Ascending aorta (tissue), 2 donors: ENCODE measurements at places on chromosomes 3 and 15.

GRCh38 chr3:44506961-44507360 is 29.5 kb upstream of the ZNF445 start:
- DNase-seq: no peak

DNA sequence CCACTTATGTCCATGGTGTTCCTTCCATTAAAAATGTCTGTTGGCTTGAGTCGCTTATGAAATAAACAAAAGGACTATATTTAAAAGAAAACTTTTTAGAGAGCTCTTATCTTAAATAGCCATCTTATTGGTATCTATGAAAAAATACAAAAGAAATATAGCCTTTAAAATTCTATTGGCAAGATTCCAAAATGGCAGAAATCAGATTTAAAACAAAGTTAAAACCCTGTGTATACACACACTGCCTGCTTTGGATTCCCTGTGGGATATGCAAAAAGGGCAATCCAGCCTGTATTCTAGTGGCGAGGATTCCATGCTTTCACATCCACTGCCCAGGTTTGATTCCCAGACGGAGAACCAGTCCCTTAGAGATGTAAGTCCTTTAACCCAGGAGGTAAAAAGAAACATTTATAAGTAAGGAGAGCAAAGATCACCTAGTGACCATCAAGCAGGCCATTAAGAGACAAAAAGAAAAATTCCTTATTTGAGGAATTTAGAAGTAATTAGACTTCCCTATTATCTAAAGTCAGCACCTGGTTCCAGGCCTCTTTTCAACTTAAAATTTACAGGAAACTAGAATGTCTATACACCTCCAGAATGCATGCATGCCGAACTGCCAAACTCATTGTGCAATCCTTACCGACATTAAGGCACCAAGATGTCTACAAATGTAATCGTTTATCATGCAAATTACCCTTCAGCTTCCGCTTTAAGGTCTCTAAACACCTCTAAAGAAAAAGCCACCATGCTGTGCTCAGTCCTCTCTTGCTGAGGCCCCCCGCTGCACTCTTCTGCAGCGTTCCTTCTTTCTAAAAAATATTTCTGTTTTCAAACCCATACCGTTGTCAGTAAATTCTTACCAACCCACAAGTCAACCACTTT is 69.6 kb upstream of the STRIT1 start:
- DNase-seq: no peak

DNA sequence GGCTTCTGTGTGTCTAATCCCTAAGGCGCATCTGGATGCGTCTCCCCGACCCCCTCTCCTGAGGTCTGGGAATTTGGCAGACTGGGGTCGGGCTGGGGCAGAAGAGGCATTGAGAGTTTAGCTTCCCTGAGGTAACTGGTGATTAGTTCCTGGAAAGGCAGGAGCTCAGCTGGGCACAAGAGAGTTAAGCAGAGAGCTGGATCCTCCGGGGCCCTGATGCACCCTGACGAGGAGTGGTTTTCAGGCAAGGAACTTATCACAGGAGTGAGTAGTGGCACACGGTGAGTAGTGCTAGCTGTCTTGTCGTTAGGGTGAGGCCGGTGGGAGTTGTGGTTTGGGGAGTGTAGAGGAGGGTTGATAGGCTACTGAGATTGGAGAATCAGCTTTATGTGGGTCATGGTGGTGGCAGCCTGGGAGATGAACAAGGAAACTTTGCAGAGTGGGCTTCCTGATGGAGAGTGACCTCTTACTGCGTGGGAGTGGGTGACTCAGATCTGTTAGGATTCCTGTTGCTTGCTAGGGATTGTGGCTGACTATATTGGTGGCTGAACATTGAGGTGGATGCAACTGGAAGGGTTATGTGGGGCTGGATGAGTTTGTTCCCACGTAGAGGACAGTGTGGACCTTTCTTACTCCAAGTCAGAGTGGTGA is 897 bp downstream of the RAD54L2 start:
- DNase-seq: no peak

DNA sequence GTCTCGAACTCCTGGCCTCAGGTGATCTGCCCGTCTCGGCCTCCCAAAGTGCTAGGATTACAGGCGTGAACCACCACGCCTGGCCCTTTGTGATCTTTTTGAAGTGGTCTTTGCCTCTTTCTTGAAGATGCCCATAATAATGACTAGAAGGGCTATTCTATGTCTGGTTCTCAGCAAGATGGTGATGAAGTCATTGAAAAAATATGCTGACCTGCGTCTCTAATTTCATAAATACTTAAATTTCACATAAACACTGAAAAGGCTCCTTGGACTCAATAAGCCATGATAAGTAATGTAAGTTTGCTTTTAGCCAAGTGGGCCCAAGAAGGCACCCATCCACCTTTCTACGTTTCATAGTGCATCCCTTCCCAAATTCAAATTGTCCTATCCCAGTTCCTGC is 775 bp upstream of the MAPK6 start:
- no peak for DNase-seq

DNA sequence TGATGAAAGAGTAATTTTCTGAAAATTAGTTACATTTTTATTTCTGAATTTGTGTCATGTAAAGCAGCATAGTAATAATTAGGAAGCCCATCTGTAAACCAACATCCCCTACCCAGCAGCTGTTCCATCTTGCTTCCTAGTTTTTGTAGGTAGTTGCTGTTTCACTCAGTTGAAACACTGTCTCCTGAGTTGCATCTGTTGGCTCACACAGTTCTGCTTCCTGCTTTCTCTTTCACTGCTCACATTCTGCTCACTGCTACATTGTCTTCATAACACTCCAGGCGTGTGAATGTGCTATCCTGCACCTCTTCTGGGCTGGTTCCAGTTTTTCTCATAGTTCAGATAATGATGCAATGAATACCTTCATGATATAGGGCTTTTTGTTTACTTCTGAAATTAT is 123.4 kb downstream of the EPHB1 start:
- no peak for DNase-seq

- no peak for DNase-seq
Measured at GRCh38 chr3:54533856-54534255, 394.0 kb downstream of the LRTM1 start.

GRCh38 chr15:48965972-48966371 is 2.3 kb upstream of the SHC4 start:
- DNase-seq: no peak

GRCh38 chr15:93719921-93720351 is 511.4 kb upstream of the MCTP2 start:
- no peak for DNase-seq

DNA sequence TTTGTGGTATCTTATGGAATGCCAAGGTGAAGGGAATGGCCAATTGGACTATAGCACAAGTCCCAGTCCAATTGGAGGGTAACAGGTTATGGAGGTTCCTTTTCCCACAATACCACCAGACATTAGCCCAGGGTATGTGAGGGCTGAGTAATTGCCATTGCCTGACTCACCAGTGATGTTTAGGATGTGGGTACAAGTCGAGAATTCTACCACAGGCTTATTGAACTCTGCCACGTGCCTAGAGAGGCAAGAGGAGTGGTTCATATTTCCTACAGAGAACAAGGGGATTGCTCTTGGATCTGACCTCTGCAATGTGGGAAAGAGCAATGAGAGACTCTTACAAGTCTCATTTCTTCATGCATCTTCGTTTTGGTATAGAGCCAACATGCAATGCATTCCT is 85.0 kb upstream of the XCR1 start:
- no peak for DNase-seq

GRCh38 chr15:92074646-92075045 is 221.1 kb downstream of the SLCO3A1 start:
- no peak for DNase-seq

DNA sequence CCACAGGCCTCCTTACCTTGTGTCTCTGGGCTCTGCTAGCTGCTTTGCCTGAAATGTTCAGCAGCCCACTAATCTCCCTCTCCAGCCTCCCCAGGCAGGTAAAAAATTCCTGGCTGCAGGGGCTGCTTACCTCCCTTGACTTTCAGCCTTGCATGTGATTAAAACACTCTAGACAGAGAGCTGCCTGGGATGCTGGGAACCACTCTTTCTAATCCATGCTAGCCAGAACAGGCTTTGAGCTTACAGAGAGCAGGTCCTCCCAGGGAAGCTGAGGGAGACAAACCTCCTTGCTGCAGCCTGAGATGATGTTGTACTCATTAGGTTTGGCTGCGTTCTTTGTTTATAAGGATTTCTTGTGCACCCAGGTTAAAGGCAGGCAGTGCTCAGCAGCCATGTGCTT is 33.7 kb upstream of the LIPC start:
- no peak for DNase-seq

GRCh38 chr3:31064021-31064420 is 169.6 kb upstream of the GADL1 start:
- no peak for DNase-seq

DNA sequence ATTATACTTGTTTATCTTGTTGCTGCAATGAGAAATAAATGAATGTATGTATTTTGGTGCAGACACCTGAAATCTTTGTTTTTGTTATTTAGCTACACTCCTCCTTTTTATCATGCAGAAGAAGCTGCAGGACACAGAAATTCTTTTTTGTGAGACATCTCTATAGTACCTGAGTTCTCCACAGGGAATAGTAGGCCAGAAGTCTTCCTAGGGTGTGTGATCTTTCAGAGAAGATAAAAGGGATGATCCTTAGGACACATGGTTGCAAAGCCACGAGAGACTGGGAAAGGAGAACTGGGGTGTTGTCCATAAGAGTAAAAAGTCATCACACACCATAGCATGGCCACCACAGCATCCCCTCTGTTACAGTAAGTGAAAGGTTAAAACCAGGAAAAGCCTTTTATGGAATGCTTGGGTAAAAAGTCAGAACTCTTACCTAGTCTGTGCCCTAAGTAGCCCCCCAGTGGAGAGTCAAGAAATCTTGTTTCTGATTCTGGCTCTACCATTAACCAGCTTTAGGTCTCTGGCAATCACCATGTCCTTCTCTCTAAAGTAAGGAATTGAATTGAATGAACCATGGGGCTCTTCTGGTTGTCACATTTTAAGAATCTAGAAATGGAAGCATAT is 31.9 kb upstream of the ADGRG7 start:
- no peak for DNase-seq

- no peak for DNase-seq
Measured at GRCh38 chr15:94416820-94417219, 185.5 kb downstream of the MCTP2 start.

- no peak for DNase-seq
Measured at GRCh38 chr3:172918568-172919296, 168.2 kb downstream of the ECT2 start.
